Activated T-cell treated with anti-CD3 and anti-CD28 coated beads for 48 hours (primary cell): ENCODE measurements at places on chromosomes 5 and 9.

DNA sequence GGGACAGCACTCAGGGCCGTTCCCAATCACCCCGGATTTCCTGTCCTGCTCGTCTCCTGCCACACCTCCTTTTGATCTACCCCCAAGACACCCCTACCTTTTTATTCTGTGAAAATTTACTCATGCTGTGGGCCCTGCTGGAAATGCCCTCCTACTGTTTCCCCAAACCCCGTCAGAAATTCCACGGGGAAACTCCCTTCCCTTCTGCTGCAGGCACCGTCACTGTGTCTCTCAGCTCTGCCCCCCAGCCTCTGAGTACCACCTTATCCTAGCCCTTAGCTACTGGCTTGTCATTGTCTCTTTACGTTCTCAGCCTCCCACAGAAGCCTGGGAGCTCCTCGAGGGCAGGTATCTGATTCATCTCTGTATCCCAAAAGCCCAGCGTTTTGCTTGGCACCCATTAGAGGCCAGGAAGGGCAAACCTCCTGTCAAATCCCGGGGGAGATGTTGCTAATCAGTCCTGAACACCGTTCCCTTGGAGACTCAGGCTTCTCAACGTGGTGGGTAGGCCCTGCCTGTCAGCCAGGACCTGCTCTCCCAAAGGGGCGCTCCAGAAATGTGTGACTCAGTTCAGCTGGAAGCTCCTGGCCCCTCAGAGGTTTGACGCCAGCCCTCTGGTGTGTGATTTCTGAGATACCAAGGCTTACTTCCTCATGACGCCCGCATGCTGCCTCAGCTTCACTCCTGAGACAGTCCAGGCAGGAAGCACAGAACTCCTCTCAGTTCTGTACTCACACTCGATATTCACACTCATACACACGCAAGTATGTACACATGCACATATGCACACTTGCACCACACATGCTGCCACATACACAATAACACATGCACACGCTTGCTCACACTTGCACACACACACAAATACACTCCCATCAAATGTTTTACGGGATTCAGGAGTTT lies 50.7 kb upstream of the GRHPR start:
- no peak for DNase-seq

DNA sequence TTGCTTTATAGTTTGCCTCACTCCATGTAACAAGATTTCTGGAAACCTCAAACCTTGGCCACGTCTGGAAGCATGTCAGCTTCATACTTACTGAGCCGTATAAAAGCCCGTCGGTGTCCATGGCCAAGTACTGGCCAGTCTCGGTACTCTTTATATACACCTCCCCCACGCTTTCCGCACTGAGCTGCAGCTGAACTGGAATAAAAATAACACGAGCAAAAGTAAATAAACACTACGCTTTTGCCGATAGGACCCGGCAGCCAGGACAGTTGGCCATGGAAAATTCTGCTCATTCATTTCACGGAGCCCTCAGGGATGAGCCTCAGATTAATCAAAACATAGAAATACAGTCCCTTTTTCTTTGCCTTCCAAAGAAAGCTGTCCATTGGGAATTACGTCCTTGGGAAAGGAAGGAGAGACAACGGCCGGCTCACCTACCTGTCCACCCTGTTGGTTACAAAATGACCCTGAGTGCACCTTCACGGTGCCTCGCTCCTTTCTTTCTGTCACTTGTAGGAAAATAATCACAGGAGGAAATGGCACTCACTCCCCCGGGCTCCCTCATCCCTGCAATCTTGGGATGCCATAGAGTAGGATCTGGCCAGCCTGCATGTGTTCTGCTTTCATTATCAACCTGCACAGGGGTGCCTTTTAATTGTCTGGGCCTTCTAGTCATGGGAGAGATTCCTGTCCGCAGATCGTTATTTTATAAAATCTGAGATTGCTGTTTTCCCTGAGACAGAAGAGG lies 85.1 kb downstream of the FGF1 start:
- no peak for DNase-seq

- no peak for DNase-seq
These were observed 75.4 kb downstream of the NFIB start for GRCh38 chr9:14238518-14238917.

DNA sequence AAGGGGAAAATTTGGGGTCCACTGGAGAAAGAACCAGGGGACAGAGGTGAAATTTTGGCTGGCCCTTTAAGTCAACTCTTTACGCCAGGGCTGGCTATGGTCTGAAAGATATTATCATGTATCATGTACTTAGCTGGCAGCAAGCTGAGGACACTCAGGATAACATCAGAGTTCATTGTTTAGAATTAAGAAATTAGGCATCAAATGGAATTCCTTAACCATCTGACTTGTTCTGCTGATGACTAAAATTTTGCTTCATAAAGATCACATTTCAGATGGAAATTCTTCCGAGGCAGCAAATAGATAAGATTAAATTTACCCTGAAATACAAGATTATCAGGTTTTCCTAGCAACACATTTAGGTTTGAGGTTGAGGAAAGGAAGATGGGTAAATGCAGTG lies 269.4 kb upstream of the KLF9 start:
- DNase-seq: no peak

DNA sequence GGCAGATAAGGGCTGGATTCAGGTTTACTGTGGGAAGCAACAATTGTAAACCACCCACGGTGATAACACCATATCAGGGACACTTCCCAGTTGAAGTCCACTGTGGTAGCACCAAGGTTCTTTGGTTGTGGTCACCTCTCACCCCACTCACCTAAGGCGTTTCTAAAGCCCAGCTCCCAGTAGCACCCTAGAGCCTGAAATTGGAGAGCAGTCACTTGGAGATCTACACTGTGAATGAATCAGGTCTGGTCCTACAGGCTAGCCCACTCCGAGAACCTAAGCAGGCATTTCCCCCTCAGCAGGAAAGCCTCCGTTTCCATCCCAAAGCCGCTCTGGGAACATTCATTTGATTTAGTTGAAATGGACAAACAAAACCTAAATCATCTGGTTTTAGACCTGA lies 191.3 kb downstream of the TTC39B start:
- DNase-seq: no peak

DNA sequence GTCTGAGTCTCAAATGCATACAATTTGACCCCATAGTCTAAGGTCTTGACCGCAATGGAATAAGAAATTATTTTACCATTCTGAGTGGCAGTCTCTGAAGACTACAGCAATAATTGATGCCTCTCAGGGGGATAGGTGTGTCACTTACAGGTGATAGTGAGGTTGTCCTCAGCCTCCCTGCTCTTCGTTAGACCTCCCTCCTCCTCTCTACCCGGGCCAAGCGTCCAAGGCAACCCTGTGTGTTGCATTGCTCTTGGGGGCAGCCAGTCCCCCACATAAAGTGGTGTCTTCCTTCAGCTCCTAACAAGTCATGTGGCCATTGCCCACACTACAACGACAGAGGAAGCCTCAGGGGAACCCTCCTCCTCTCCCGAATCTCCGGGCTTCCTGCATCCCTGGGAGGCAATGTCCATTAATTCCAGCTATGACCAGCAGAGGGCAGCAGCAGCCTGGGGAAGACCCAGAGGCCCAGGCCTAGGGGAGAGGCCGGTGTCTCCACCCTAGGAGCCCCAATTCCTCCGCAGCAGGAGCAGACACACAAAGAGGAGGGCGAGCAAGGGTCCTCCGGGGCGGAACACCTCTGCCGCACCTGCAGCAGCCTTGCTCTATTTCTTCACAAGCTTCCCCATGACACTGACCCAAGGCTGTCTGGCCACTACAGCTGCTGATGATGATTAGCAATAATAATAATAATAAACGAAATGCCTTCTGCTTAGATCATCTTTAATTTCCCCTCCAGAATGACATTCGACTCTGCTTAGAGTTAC lies 134.8 kb downstream of the KCNIP1 start:
- DNase-seq: peak; percentile 55

DNA sequence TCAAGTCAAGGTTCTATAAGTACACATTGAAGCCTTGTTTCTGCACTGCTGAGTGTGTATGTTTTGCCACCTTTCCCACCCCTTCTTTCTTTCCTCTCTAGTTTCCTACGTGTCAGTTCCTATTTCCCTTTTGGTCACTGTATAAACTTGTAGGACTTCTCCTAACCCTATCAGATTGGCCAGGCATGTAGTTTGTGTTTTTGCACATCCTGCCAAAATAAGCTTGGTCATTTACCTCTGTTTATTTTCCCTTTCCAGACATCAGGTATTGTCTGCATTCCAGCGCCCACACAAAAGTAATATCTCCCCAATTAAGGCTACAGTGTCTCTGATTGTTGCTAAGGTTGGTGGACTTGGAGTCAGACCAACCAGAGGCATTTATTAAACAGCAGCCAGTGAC lies 252.9 kb upstream of the MPDZ start:
- DNase-seq: no peak

DNA sequence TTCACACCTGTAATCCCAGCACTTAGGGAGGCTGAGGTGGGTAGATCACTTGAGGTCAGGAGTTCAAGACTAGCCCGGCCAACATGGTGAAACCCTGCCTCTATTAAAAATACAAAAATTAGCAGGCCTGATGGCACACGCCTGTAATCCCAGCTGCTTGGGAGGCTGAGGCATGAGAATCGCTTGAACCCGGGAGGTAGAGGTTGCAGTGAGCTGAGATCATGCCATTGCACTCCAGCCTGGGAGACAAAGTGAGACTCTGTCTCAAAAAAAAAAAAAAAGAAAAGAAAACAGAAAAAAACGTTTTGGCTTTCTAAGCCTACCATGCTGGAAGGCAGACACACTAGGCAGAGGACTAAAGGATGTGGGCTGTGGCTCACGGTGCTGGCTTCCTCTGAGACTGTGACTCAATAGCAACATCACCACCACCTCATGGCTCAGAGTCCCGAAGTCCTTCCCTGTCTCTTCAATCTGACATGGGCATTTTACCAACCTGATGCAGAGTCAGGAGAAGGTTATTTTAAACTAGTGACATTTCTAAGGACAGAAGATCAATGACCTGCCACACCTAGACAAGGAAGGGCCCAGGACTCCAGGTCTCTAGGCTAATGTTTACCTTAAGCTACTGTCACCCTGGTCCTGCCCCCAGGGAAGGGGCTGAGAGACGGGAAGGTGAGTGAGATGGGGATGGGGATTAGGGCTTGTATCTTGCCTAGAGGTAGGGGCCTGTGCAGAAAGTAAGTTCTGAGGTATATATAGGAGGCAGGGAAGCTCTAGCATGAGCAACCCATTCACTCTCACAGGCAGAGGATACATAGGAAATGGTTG lies 3.7 kb downstream of the ECSCR start:
- peak; percentile 66 for DNase-seq

GRCh38 chr9:7320139-7320538 lies 479.4 kb downstream of the DMAC1 start:
- no peak for DNase-seq

- DNase-seq: no peak
These were observed 54.1 kb upstream of the FYB1 start for GRCh38 chr5:39273314-39273954.

DNA sequence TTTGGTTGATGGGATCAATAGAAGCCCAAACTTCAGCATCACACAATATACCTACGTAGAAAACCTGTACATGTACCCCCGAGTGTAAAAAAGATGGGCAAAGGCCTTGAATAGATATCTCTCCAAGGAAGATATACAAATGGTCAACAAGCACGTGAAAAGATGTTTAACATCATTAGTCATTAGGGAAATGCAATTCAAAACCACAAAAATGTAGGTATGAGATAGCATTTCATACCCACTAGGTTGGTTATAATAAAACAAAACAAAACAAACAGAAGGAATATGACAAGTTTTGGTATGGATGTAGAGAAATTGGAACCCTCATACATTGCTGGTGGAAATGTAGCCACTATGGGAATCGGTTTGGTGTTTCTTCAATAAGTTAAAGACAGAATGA lies 33.1 kb upstream of the PPARGC1B start:
- DNase-seq: no peak

GRCh38 chr9:112921549-112921948 lies 30.9 kb upstream of the SLC46A2 start:
- DNase-seq: no peak

GRCh38 chr9:135926402-135927194 lies 19.3 kb upstream of the CAMSAP1 start:
- DNase-seq: peak; percentile 84

DNA sequence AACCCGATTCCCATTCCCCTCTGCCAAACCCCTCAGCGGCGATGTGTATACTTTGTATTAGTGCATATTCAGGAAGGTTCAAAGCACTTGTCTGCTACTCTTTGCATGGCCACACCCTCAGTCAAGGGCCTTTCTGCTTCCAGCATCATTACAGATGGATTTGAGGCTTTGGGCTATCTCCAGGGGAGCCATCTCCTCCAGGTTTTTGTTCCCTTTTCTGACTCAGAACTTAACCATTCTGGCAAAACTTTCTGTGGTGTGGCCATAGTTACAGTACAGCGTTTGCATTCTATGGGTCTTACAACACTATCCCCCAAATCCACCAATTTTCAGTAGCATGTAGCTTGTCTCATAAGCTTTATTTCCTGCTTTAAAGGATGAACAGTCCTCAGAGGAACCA lies 36.0 kb upstream of the SVEP1 start:
- DNase-seq: no peak

DNA sequence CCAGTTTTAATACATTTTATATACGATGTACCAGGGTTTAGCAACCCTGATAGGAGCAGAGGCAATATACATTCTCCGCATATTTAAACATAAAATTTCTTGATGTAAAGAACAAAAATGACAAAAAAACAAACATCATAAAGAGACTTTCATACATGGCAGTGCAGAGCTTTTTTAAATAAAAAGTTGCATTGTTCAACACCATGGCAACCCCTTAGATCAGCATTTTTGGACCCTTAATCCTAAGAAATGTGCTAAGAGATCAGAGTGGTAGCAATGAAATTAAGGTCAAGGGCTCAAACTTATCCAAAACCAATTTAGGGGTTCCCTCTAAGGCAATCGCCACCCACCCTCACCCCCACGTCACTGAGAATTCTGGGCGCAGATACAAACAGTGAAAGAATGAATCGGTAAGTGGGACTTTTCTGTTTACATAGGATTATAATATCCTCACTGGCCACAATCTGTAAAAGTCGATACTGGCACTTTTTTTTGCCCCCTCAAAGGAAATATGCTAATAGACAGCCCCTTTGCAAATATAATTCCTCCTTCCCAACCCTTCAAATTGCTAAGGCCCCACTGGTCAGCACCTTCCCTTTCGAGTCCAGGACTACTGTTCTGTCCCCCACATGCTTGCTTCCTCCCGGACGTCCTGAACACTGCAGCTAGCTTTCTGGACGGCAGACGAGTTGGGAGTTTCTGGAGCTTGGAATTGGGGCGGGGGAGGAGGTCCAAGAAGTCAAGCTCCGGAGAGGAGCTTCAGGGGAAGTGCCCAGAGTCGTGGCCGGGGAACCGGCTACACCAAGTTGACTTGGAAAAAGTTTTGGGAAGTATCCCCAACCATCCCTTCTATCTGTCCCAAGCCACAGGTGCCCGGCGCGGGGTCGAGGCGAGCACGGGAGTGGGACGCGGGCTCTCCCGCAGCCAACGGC lies 2.2 kb downstream of the GAS1 start:
- DNase-seq: no peak

DNA sequence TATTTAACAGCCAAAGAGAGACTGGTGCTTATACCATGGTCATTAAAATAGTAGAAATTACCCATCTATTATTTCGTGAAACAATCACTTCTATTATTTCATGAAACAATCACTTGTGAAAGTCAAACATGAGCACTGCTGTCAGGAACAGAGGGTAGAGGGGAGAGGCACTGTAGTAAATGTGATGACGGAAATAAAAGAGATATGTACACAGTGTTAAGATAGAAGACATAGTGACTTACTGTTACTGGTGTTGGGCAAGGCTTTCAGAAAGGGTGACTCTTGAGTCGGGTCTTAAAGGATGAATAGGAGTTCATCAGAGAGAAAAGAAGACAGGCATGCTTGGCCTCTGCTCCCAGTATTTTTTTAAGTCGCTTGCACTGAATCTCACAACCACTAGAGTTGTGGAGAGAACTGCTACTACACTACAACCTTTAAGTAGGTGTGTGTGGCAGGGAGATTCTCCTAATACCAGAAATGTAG lies 162.6 kb upstream of the GNA14 start:
- no peak for DNase-seq
